ENCODE measurements at places on chromosomes 7 and 10.

DNA sequence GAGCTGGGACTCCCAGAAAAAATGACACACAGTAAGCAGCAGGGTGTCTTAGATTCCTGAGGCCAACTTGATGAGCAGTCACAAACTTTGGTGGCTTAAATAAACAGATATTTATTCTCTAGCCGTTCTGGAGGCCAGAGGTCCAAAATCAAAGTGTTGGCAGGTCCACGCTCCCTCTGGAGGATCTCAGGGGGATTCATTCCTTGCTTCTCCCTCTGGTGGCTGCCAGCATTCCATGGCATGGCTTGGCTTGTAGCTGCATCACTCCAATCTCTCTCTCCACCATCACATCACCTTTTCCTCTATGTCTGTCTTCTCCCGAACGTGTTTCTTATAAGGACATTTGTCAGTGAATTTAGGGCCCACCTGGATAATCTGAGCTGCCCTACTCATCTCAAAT lies 98.4 kb downstream of the OSBPL3 start:
- DNase-seq = no peak

DNA sequence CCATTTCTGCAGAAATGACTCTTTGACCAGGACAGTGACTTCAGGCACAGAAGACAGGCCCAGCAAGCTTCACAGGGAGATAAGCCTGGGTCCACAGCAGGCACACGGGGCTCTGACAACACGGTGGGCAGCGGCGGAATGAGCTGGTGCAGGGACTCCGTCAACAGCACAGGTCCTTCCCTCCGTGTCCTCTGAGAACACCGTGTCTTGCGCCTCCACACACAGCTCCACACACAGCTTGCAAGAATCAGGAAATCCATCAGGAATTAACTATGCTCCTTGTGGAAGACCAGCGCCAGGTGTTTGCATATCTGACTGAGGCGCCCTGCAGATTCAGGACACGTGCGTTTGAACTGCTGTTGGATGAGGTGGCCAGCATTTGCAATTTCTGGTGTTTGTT lies 39.6 kb downstream of the TCERG1L start:
- DNase-seq = no peak

- DNase-seq = no peak
Measured at GRCh38 chr10:13091801-13092200, 8.2 kb upstream of the OPTN start.

DNA sequence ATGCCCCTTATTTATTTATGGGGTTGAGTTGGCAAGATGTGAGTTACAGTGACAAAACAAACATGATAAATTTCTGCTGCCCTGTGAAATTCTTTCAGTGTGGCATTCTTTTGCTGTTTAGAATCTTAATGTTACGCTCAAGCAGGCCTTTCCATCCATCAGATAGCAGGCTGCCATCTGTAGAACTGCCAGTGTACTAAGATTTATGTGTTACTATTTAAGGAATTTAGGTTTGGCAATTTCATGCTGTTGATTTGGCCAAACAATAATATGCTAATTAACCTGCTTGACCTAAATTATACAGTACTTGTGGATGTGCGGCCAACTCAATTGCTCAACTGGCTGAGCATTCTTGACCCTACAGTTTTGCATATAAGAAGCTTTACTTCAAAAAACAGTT lies 477.7 kb upstream of the TPK1 start:
- no peak for DNase-seq

DNA sequence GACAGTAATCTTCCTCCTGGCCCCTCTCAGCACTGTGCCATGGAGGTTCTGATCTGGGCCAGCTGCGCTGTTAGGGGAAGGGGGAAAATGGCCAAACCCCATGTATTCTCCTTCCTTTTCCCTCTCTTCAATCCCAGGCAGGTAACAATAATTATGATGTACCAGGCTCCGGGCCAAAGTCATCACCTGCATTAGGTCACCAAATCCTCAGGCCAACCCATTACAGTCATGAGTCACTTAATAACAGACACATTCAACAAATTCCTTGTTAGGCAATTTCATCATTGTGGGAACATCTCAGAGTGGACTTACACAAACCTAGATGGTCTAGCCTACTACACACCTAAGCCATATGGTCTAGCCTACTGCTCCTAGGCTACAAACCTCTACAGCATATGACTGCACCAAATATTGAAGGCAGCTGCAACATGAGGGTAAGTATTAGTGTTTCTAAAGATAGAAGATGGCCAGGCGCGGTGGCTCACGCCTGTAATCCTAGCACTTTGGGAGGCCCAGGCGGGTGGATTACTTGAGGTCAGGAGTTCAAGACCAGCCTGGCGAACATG lies 2.2 kb upstream of the HSPB1 start:
- no peak for DNase-seq

DNA sequence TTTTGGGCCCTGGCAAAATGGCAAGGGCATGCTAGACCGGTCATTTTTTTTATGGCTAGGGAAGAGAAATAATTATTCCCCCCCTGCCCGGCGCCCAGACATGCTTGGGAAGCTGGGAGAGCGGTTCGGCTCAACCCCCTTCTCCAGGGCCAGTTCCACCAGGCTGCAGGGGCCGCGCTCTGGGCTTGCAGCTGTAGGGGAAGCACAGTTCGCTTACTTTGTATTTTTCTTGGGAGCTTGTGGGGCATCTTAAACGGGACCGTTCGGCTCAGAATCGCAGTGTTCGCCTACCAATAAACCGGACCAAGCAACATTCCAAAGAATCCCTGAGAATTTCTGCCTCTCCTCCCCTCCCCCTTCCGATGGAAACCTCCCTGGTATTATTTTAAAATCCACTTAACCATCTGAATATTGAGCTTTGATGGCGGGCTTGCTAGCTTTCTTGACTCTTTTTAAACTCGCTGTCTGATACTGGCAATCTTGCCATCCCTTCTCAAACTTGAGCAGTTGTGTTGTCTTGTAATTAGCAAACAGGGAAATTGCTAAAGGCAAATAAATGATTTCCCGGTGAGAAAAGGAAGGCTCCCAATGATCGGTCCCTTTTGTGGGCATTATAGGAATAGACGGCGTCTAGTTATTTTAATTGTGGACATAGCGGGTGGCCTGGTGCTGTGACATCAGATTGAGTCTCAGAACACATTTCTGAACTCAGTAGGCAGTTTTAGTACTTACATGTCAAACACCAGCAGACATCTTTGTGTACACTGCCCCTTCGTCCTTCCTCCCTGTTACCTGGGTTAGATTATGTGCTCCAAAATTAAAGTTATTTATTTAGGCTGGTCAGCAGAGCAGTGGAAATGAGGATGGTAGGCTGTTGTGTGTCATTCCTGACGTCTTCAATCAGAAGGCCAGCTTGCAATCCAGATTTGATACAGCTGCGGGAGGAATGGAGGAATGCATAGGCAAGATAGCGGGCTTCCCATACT lies 3.4 kb downstream of the TCF7L2 start:
- DNase-seq = no peak

DNA sequence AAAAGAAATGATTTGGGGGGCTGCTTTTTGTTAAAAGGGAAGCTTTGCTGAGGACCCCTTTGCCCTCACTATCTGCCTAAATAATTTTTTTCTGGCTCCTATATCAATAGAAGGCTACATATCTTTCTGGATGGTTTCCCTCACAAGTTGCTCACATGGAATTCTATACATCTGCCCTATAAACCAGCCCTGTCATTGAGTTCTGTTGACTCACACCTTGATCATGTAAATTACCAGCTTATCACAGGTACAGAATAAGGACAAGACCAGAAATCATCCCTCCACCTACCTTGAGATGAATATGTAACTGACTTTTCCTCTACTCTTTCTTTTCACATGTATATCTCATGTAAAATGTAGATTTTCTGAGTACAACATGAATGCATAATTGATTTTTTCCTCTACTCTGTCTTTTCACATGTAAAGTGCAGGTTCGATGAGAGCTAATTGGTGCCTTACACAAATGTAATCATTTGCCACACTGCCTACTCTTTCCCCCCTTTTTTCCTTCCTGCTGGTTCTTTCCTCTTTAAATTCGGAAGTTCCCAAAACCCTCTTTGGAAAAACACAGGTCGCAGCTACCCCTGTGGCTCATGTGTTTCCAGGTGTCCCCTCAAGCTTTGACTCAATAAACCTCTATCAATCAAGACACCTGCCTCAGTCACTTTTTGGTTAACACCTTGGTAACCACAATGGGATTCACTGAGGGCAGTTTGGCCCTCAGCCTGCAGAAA lies 12.5 kb downstream of the CYP3A43 start:
- no peak for DNase-seq

DNA sequence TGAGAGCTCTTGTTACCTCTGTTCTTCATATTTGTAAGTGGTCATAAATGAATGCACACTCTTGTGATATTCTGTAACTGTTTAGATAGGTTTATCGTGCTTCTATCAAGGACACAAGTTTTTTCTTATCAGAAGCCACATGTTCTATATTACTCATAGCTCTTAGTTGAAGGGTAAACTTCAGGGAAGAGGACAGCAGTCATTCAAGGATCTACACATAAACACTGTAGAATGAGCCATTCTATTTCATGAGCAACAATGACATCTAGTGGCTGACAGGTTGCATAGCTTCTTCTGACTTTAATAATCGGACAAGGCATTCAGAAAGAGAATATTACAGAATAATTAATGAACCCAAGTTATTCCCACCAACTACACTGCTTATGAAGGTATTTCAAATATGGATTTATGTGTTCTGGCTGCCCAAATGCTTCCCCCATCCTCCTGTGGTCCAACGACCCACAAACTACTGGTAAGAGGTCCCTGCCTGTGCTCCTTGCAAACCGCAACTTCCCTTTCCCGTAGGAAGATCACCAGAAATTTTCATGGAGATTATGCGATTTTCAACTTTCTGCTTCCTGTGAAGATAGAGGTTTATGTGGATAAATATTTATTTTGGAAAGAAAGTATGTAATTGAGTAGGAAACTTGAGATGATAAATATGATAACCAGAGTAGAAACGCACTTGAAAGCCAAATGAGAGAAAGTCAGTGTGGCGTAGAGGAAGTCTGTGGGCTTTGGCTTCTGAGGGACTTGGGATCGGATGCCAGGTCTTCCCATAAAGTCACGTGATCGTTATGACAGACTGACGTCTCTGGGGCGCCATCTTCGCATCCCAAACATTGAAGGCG lies 16.8 kb upstream of the ABCB5 start:
- peak; percentile 43 for DNase-seq

DNA sequence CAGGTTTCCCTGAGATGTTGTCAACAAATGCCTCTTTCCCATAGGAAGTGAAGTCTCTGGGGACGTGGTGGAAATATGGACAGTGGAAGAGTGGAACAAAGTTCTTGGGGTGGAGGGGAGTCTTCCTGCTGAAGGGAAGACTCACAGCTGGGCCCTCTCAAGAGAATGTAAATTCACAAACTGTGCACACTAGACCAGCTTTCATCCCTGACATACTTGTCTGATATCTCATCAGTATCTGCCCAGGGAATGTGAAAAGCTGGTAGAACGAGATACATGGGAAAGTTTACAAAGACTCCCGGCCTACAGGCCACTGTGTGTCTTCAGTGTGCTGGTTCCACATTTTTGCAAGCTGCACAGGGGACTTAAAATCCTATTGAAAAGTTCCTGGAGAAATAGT lies 16.7 kb upstream of the CCDC3 start:
- DNase-seq = no peak

DNA sequence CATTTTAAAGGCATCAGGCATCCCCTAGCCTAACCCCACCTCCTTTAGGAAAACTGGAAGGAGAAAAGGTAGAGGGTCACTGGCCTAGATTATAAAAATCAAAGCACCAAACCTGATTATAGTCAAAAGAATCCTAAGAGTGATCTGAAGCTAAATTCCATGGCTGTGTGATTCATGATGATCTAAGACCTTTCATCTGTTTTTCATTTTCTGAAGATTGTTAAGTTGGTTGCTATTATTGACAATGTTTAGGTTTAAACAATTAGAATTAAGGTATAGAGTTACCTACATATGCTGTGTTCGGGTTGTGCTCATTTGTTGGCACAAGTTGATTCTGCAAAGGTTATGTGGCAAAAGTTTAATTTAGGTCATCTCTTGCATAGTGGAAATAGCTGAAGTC lies 148.7 kb downstream of the BICC1 start:
- no peak for DNase-seq

DNA sequence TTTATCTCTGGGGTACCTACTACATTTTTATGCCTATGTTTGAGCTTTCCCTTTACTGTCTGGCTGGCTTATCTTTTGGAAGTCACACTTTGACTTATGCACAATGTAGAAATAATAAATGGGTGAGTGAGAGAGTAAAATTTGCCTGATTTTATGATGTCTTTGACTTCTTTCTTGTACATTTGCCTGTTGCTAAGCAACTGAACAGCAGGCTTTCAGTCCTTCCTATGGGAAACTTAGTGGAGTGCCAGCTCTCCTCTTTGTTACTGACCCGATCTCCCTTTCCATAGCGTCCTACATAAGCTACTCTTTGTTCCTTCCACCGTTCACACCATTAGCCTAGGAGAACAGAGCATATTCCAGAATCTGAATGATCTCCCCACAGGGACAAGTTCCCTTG lies 4.2 kb downstream of the TAS2R60 start:
- no peak for DNase-seq

GRCh38 chr7:82423446-82423845 lies 20.1 kb downstream of the CACNA2D1 start:
- no peak for DNase-seq

GRCh38 chr10:125221716-125222115 lies 61.4 kb upstream of the CTBP2 start:
- DNase-seq = no peak

- no peak for DNase-seq
Measured at GRCh38 chr7:151057506-151057988, at the start of gene CDK5. TSS of gene CDK5 (minus strand) at chr7:151057897. CDS start at chr7:151057848, 49 bp downstream.

- DNase-seq = no peak
Measured at GRCh38 chr10:88314362-88314761, 268.8 kb downstream of the RNLS start.

DNA sequence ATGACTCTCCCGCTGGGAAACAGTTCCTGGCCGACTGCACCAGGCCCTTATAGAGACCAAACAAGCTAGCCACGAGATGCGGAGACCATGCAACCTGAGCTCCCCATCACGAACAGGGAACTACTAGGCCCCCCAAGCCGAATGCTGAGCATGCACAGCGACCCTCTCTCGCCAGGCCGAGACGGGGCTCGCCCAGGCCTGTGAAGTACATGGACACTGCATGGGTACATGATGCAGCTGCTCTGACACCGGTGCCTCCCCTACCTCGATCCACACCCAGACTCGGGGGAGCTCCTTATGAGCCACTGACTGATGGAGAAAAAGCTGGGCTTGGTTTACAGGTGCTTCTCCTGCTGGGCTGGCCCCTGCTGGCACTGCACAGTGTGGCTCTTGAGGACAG lies 72.2 kb upstream of the RHEB start:
- DNase-seq = no peak

DNA sequence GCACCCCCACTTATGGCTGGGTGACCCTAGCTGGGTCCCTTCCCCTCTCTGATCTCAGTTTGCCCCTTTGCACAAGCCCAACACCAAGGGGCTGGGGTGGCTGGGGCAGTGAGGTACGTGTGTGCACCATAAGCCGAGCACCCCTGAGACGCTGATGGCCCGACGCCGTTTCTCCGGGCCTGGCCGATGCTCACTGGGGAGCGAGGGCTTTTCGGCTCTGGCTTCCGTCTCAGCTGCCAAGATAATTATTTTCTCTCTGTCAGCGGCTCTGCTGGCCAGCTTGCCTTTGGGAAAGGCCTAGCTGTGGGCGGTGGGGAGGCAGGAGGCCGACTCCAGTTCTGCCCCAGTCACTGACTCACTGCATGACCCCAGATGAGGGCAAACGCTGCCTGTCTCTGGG lies 91.0 kb downstream of the ZMIZ1 start:
- no peak for DNase-seq
